Type B pancreatic cell (in vitro differentiated cells): ENCODE measurements at places on chromosomes 13 and 19. TPM values are rescaled to one million over a fixed set of nuclear protein-coding genes. Genes with fewer than 3 reads are reported as not detected.

DAZAP1 gene
- total RNA-seq = 124 and 141 TPM in 2 replicates

NHLRC3 gene
- total RNA-seq = 17.3 and 24.8 TPM in 2 replicates

ZNF558 gene
- total RNA-seq = 21.5 and 53.9 TPM in 2 replicates

KCNN1 gene
- total RNA-seq = 13.4 and 15.3 TPM in 2 replicates

KLHL1 gene
- total RNA-seq = 0.14 TPM in 2 replicates

ZNF681 gene
- 8.4 and 8.5 TPM in 2 replicates for total RNA-seq

IFNL3 gene
- total RNA-seq = not detected in 2 replicates

NDUFS7 gene
- 83.3 and 98.3 TPM in 2 replicates for total RNA-seq

IL4I1 gene
- 0.58 and 0.74 TPM in 2 replicates for total RNA-seq

DNA sequence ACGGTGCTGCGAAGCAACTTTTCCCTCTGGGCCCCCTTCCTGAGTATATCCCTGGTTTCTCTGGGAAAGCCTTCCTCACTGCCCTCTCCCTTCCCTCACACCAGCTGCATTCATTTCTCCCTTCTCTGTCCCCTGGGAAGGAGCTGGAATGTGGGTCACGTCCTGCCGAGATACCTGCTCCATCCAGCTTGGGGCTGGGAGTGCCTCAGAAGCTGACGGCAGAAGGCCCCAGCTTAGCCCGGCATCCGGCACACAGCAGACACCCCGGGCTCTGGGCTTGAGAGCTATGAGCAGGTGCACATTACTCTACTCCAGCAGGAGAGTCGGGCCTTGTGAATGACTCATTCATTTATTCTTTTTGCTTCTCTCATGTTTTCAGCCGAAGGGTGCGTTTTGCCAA, 170.6 kb downstream of the TEX29 start:
- peak; percentile 47 for DNase-seq

GRCh38 chr19:4521170-4521887, 3.0 kb upstream of the PLIN4 start:
- no peak for DNase-seq

DNA sequence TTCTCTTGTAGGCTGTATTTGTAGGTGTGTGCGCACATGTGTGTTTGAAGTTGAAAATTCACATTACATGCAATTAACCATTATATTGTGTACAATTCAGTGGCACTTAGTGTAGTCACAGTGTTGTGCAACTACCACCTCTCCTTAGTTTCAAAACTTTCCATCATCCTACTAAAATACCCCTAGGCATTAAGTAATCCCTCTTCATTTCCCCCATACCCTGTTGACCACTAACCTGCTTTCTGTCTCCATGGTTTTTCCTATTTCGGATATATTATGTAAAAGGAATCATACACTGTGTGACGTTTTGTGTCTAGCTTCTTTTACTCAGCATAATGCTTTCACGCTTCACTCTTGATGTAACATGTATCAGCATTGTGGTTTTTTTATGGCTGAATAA, 16.1 kb downstream of the LSM14A start:
- no peak for DNase-seq

GRCh38 chr13:110448677-110449076, 112.8 kb downstream of the RAB20 start:
- no peak for DNase-seq

- no peak for DNase-seq
Measured at GRCh38 chr19:3208317-3209207, 15.9 kb upstream of the CELF5 start.

- DNase-seq = no peak
Measured at GRCh38 chr13:41859565-41859964, 101.3 kb downstream of the VWA8 start.
